Globus pallidus (tissue), 1 donor: ENCODE measurements at places on chromosomes 1 and 21.

GRCh38 chr21:31198575-31198974, 145.5 kb downstream of the TIAM1 start:
- DNase-seq, result peak; percentile 68

- DNase-seq, result no peak
These were observed 7.8 kb downstream of the PODN start for GRCh38 chr1:53069663-53070327.

DNA sequence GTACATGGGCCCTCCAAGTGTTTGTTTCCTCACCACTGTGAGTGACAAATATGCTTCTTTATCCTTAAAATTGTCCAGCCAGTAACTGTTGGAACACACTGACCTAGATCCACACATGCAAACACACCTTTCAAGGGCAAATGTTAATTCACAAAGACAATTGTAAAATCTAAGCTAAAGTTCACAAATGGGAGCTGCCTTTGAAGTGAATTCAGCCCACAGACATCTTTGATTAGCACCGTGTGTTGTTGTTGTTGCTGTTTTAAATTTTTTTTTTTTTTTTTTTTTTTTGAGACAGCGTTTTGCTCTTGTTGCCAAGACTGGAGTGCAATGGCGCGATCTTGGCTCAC, 52.3 kb upstream of the SLC16A1 start:
- no peak for DNase-seq

DNA sequence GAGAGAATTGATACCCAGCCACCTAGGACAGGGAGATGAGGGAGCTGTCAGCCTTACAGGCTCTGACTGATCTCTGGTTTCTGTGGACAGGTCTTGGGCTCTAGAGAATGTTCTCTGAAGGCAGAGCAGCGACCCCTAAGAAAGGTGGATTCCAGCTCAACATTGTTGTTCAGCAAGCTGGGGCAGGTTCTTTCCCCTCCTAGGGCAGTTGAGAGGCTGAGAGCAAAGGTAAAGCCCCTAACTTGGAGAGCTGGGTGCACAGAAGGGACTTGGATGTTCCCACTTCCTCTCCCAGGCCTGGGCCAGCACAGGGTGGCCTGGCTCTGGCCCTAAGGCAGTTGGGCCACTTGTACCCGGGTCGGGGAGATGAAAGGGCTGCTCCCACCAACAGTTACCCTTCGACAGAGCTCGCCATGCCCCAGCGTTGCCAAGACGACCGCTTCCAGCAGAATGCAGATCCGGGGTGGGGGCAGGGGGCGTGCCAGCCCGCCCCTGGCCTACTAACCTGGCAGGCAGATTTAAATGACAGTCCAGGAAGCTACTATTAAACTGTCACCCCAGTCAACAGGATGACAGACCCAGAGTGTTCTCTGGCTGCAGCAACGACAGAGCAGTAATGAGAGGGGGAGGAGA, 31.6 kb downstream of the LRP8 start:
- DNase-seq, result no peak
